ENCODE measurements at places on chromosomes 6 and 20.
A peak's percentile ranks its signal among the peaks of the same experiment; 100 is the strongest.

- DNase-seq, result no peak
Observed at GRCh38 chr6:155264693-155265320, 994 bp downstream of the CLDN20 start.

DNA sequence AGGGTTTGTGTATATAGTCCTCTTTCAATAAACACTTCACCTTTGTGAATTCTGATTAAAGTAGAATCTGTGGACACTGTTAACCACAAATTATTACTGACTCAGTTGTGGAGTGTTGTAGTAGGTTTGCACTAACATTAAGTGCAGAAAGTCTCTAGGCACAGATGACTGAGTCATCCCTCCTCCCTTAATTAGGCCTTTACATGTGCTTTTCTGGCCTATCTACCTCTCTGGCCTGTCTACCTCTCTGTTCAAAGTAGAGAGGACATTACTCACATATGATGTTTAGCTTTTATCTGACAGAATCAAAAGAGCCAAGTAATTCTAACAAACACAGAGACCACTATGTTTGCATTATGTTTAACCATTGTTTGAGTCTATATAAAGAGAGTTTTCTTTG is 783.0 kb downstream of the TENT5A start:
- no peak for DNase-seq

DNA sequence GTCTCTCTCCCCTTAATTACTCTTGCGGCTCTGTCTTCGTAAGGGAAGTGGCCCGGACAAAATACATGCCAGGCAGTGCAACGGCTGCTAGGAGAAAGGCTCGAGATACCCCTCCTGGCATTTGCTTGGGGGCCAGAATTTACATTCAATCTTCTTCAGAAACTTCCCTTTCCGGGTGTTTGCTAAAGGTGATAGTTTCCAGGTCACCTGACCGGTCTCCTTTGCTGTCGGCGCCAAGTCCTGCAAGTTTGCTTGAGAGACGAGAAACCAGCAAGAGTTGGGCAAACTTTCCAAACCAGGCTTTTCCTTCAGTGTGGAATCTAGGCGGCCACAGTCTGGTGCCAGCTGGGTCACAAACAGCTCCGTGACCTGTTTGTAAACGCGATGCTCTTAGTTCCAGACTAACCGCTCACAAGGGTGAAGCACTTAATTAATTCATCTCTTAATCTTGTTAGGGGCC is 563 bp upstream of the SRSF3 start:
- DNase-seq, result peak; percentile 66

- DNase-seq, result no peak
Observed at GRCh38 chr20:13857961-13858360, 73.1 kb downstream of the NDUFAF5 start.

DNA sequence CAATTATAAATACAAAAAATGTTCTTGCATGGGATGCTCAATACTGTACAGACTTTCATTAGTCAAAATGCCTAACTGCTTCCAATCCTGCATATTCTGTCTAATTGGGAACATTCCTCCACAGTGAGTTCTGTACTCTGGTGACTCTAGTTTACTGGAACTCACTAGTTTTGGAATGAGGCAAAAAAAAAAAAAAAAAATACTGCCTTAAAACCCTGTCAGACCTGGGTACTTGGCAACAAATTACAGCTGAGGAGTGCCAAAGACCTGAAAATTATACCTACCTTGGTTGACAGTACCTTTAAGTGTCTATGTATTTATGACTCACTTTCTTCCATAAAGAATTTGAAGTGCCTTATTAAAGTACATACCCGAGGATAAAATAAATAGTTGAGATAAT is 276.7 kb downstream of the FARS2 start:
- DNase-seq, result no peak

DNA sequence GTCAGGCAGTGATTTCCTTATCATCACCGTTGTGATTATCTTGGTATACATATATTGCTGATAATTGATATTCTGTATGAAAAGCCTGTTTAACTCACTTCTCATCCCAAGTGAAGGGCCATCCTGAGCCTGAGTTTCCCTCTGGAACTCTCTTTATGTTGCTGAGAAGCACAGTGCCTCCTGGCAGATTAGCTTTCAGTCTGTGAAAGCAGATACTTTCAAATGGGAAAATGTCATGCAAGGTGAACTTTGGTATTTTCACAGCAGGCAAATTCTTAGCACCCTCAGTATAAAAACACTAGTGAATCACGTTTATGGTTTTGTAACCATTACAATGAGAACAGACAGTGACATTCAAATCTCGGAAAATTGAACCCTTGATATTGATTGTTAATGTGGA is 151.6 kb downstream of the PRIM2 start:
- no peak for DNase-seq

- DNase-seq, result no peak
Observed at GRCh38 chr6:16684195-16684689, 77.0 kb downstream of the ATXN1 start.

GRCh38 chr6:105757512-105758200 is 328.5 kb upstream of the PRDM1 start:
- no peak for DNase-seq

- no peak for DNase-seq
Observed at GRCh38 chr6:10151144-10151915, 263.5 kb downstream of the TFAP2A start.

DNA sequence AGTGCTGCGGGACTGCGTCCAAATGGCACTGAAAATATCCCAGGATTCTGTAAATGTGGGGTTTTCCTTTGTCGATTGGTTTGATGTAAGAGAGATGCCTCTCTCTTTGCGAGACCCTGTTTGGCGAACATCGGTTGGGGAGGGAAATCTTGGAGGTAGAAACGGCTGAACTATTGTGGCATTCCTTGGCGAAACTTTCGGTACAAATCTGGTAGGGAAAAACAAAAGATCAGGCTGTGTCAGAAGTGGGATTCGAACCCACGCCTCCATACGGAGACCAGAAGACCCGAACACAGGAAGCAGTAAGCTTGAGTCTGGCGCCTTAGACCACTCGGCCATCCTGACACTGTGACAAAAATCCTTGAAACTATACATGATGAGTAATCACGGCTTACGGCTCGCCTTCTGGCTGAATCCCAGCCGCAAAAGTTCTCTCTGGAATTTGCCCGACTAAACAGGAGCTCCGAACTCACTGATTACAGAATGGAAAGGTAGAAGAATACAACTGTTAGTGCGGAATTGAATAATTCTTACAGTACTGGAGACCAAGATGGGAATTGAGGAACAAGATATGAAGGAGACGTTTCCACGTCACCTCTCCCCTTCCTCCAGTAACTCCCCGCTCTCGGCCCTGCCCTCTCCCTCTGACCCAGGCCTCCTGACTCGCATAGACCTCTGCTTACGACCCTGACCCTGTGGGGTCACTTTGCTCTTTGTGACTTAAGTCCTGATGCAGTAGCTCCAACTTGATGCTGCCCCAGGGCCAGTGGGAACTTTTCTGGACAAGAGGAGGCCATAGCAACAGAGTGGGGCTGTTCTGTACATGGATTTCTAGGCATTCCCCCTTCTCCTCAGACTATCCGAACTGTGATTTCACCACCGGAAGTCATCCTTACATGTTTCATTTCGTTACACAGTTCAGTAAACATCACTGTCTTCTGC is 132.8 kb upstream of the ZNF184 start:
- no peak for DNase-seq

- no peak for DNase-seq
Observed at GRCh38 chr6:25028328-25028727, 92.6 kb upstream of the RIPOR2 start.

- no peak for DNase-seq
Observed at GRCh38 chr6:11632231-11632630, 94.7 kb downstream of the TMEM170B start.

DNA sequence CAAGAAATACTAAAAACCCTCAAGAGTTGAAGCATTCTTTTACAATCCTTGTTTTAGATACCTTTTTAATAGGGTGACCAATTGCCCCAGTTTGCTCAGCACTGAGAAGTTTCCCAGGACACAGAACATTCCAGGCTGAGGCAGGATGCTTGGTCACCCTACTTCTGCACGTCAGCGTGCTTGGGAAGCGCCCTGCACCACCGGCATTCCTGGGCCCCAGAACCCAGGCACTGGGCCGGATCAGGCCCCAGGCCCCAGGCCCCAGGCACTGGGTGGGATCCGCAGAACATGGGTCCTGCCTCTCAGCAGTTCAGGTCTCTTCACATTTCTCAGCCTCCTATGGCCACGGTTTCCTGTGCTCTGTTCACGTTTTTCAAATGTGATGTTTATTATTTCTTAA is 213.8 kb upstream of the QKI start:
- no peak for DNase-seq

GRCh38 chr6:78810698-78811097 is 56.7 kb upstream of the IRAK1BP1 start:
- DNase-seq, result no peak

- no peak for DNase-seq
Observed at GRCh38 chr20:37989601-37990295, 43.5 kb downstream of the TTI1 start.

DNA sequence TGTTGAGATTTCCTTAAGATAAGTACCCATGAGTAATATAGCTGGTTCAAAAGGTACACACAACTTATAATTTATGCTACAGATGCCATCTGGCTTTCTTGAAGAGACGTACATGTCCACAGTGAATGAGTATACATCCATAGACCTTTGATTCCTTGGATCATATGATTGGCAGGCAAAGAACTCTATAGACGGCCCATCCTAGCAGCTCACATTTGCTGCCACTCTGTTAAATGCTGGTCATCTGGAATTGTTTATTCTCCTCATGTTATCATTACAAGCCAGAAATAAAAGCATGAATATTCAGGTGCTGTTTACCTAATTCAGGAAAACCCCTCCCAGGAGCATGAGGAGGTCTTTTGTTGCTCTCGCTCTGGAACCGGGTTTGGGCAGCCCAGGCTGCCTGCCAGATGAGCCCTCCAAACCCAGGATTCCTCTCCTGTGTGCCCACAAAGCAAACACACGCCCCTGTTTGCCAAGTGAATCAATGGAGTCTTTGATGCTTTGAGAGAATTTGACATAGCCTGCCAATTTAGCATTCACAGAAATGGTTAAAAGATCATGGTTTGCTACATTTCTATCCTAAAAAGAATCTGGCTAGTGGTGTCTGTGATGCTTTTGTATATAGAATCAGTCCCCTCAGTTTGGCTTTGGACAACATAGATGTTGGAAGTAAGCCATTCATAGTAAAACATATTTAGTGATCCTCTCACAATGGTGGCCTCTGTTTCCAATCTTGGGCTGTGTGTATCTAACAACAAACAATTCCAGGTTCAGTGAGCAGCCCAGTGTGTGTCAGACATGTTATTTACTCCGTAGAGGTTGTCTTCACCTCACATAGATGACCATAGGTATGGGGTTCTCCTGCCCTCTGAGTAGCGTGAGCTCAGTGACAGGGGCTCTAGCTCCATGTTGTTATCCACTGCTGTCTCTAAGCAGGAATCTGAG is 17.5 kb upstream of the PLCG1 start:
- no peak for DNase-seq

DNA sequence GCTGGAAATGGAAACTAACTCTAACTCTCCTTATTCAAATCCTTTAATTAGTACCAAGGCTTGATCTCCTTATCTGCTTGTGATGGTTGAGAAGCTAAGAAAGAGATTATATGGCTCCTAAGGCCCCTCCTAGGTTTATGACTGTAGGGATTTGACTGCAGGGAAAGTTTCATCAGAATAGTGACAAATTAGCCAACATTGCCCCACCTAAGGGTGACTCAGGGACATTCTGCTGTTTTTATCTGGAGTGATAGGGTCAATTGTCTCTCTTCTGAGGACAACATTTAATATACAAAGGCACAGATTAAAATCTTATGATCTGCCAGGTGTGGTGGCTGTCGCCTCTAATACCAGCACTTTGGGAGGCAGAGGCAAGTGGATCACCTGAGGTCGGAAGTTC is 138.1 kb upstream of the MARCKS start:
- DNase-seq, result no peak

- no peak for DNase-seq
Observed at GRCh38 chr6:79404261-79404660, 133.0 kb downstream of the LCA5 start.

GRCh38 chr6:2078888-2079287 is 166.5 kb downstream of the GMDS start:
- no peak for DNase-seq

DNA sequence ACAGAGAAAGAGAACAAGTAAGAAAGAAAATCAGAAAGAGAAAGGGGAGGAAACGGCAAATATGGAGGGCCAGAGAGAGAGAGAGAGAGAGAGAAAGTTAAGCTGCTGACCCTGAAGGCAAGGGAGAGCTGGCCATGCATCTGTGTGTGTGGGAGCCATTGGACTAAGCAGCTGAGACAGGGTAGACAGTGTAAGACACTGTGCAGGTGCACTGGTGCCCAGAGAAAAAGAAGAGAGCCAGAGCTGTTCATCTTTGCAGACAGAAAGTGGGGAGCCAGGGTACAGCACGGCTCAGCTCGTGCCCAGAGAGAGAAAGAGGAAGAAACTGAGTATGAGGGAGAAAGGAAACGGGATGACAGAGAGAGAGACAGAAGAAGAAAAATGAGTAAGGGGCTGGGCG is 24.2 kb upstream of the ZNF318 start:
- DNase-seq, result no peak

DNA sequence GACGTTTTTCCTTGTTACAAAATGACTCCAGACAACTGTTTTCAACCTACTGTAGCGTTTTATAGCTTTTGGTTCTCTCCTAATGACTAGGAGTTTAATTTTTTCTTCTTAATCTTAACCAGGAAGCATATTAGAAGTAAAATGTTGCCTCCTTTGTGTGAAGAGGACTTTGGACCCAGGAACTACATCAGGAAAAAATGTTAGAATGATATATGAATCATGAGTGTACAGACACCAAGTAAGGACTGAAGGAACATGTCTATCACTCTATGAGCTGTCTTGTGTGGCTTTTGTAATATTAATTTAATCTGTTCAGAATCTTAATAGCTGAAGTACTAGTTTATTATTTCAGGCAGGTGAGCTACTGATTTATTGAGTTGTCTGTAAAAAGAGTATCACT is 71.0 kb upstream of the MARCKS start:
- no peak for DNase-seq

DNA sequence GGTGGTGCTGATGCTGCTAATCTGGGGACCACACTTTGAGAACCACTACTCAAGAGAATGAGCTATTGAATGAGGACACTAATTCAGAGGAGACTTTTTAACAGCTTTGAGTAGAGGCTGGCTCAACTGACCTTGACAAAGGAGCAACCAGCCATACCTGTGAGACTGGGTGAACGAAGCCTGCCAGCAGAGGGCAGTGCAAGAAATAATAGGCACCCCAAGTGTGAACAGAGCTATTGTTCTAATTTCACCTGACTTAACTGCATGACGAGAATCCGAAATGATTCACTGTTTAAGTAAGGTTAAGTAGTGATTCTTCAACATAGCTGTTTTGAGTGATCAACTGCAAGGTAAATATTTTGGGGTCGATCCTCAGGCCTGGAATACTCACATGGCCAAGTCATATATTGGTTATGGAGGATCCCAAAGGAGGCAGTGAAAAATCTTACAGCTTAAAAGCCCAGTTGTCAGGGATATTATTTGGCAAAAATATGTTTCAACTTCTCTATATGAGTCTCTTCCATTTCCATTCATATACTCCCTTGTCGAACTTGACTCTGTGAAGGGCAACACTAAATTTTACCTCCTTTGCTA is 550.5 kb upstream of the MARCKS start:
- DNase-seq, result peak; percentile 51

GRCh38 chr6:18122128-18123093 is at the start of gene NHLRC1:
Gene NHLRC1 (minus strand): TSS chr6:18122677. CDS start chr6:18122606, 71 bp downstream.
- DNase-seq, result peak; percentile 86

Data from uterus (tissue), 4 donors.